ENCODE measurements at places on chromosomes 2 and 18.

DNA sequence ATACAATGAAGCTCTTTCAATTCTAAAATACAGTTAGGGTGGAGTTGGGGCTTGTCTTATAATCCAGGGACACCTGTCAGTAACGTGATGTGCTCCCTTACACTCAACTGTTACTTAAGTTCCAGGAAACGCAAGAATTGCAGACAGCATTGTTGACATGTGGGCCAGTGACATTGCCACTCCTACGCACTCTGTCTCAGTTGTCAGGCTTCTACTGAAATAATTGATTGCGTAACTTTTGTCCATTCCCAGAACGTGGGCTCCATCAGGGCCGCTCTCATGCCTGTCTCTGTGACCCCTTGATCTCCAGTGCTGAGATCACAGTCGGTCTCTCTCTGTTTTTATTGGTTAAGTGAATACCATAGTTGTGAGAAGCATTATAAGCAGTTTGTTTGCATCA is 487.8 kb downstream of the GALR1 start:
- no peaks in the 10 kb centered on the region for H3K4me1 ChIP-seq
- no peak overlapping the region for H3K27ac ChIP-seq
- H3K27me3 ChIP-seq, result no peaks in the 10 kb centered on the region
- H3K4me3 ChIP-seq, result no peak overlapping the region

- no peak overlapping the region for H3K4me3 ChIP-seq
- DNase-seq, result peak; percentile 5
- H3K36me3 ChIP-seq, result peaks cover 19% of the 10 kb centered on the region
- no peaks in the 10 kb centered on the region for H3K4me1 ChIP-seq
Observed at GRCh38 chr2:10659898-10660568, 29.7 kb downstream of the NOL10 start.

GRCh38 chr18:35027206-35027605 is 14.0 kb upstream of the MAPRE2 start:
- DNase-seq, result no peak
- peaks cover 12% of the 10 kb centered on the region for H3K4me1 ChIP-seq
- no peaks in the 10 kb centered on the region for H3K27me3 ChIP-seq
- H3K36me3 ChIP-seq, result no peaks in the 10 kb centered on the region
- no peak overlapping the region for H3K4me3 ChIP-seq
- no peak overlapping the region for H3K27ac ChIP-seq

GRCh38 chr2:239349453-239350135 is 51.2 kb downstream of the HDAC4 start:
- H3K27ac ChIP-seq, result no peak overlapping the region
- peaks cover 6% of the 10 kb centered on the region for H3K36me3 ChIP-seq
- H3K27me3 ChIP-seq, result no peaks in the 10 kb centered on the region
- H3K4me3 ChIP-seq, result no peak overlapping the region

GRCh38 chr18:63882333-63883141 is 5.0 kb upstream of the SERPINB2 start:
- H3K36me3 ChIP-seq, result no peaks in the 10 kb centered on the region
- no peaks in the 10 kb centered on the region for H3K4me1 ChIP-seq
- no peak for DNase-seq
- H3K27ac ChIP-seq, result no peak overlapping the region
- no peaks in the 10 kb centered on the region for H3K27me3 ChIP-seq

DNA sequence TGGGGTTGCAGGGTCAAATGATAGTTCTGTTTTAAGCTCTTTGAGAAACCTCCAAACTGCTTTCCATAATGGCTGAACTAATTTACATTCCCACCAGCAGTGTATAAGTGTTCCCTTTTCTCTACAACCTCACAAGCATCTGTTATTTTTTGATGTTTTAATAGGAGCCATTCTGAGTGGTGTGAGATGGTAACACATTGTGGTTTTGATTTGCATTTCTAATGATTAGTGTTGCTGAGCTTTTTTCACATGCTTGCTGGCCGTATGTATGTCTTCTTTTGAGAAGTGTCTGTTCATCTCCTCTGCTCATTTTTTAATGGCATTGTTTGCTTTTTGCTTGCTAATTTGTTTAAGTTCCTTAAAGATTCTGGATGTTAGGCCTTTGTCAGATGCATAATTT is 107.7 kb downstream of the PDE11A start:
- H3K36me3 ChIP-seq, result no peaks in the 10 kb centered on the region
- no peak overlapping the region for H3K4me3 ChIP-seq
- no peak for DNase-seq
- H3K27me3 ChIP-seq, result no peaks in the 10 kb centered on the region
- no peak overlapping the region for H3K27ac ChIP-seq

DNA sequence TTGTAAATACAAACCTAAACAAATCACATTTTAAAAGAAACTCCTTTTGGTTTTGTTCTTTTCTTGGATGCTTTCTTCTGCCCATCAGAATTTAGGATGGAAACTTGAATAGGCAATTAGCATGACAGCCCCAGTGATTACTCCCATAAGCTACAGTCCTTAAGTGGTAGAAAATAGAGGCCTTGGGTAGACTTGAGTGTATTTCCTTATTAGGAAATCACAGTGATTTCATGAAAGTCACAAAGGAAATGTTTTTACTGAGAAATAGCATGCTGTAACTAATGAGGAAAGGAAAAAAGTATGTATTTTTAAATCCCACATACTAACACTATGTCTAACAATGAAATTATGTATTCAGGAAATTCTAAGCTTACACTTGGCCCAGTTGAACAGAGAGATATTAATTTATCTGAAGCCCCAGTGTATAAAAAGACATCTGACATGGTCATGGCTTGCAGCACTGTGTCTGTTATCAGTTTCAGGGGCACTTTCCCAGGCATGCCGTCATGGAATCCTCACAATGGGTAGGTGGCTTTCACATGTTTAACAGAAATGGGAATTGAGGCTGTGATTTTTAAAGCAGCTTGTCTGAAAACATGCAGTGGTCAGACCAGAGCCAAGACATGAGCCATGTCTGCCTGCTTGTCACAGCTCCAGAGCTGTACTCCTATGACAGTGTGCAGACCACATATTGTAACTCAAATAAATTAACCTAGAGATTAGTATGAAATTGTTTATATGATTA is 79.7 kb upstream of the TRIB2 start:
- H3K27me3 ChIP-seq, result no peaks in the 10 kb centered on the region
- H3K27ac ChIP-seq, result no peak overlapping the region
- no peaks in the 10 kb centered on the region for H3K36me3 ChIP-seq
- DNase-seq, result no peak
- no peaks in the 10 kb centered on the region for H3K4me1 ChIP-seq

GRCh38 chr2:232315049-232315922 is 63.3 kb upstream of the ALPP start:
- peaks cover 78% of the 10 kb centered on the region for H3K4me1 ChIP-seq
- no peaks in the 10 kb centered on the region for H3K36me3 ChIP-seq
- peak; percentile 53 for DNase-seq

- H3K27ac ChIP-seq, result no peak overlapping the region
- no peaks in the 10 kb centered on the region for H3K4me1 ChIP-seq
- H3K27me3 ChIP-seq, result no peaks in the 10 kb centered on the region
- no peaks in the 10 kb centered on the region for H3K36me3 ChIP-seq
- no peak overlapping the region for H3K4me3 ChIP-seq
- no peak for DNase-seq
Observed at GRCh38 chr2:118992740-118993391, 50.9 kb downstream of the MARCO start.

- H3K27me3 ChIP-seq, result no peaks in the 10 kb centered on the region
- no peaks in the 10 kb centered on the region for H3K36me3 ChIP-seq
- H3K4me3 ChIP-seq, result no peak overlapping the region
- H3K4me1 ChIP-seq, result no peaks in the 10 kb centered on the region
Observed at GRCh38 chr18:22628795-22629510, 211.2 kb upstream of the CTAGE1 start.

DNA sequence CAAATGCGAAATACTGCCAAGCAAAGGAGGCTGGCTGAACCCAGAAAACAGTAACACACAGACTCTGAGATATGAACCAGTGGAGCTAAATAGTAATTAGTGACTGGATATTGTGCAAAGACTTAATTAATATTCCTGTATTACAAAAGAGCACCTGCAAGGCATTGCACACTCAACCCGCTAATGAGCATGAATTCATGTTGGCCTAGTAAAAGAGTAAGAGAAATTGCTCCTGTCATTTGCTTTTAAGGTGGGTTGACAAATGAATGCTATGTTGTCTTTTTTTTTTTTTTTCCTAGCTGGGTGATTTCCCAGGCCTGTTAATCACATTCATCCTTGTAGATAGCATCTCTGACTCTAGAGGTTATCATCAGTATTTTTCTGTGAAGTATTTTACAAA is 87.0 kb upstream of the CERS6 start:
- no peak overlapping the region for H3K27ac ChIP-seq
- no peaks in the 10 kb centered on the region for H3K4me1 ChIP-seq
- H3K4me3 ChIP-seq, result no peak overlapping the region
- no peaks in the 10 kb centered on the region for H3K36me3 ChIP-seq
- DNase-seq, result no peak

DNA sequence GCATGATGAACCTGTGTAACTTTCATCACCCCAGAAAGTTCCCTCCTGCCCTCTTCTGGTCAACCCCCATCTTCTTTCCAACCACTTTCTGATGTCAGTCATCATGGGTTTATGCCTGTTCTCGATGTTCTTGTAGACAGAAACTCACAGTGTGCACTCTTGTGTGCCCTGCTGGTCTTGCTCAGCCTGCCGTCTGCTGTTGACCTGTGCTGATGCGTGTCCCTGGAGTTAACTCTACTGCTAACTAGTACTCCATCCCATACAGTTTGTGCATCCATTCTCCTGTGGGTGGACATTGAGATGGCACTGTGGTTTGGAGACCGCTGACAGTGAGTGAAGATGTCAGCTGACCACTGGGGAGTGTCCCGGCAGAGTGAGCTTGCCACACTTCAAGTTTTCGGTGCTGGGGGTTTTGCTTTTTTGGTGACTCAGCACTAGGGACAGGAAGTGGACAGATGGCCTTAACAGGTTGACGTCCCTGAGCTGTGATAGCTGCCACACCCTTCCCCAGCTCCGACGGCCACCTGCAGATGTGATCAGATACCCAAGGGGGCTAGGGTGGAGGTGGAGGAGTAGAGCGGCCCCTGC is 14.8 kb downstream of the KLHL29 start:
- no peaks in the 10 kb centered on the region for H3K4me1 ChIP-seq
- no peak overlapping the region for H3K4me3 ChIP-seq
- no peaks in the 10 kb centered on the region for H3K36me3 ChIP-seq

- H3K27me3 ChIP-seq, result peaks cover 2% of the 10 kb centered on the region
- no peak for DNase-seq
- no peaks in the 10 kb centered on the region for H3K4me1 ChIP-seq
- H3K36me3 ChIP-seq, result no peaks in the 10 kb centered on the region
- no peak overlapping the region for H3K4me3 ChIP-seq
Observed at GRCh38 chr2:170836027-170836426, 19.3 kb downstream of the GAD1 start.

GRCh38 chr2:28979576-28980366 is 1.3 kb upstream of the TOGARAM2 start:
- DNase-seq, result no peak
- no peak overlapping the region for H3K4me3 ChIP-seq
- H3K27me3 ChIP-seq, result no peaks in the 10 kb centered on the region
- H3K4me1 ChIP-seq, result no peaks in the 10 kb centered on the region
- no peaks in the 10 kb centered on the region for H3K36me3 ChIP-seq

- no peak for DNase-seq
- no peaks in the 10 kb centered on the region for H3K27me3 ChIP-seq
- no peaks in the 10 kb centered on the region for H3K36me3 ChIP-seq
- no peak overlapping the region for H3K27ac ChIP-seq
Observed at GRCh38 chr2:234027641-234028040, 22.9 kb upstream of the SPP2 start.

DNA sequence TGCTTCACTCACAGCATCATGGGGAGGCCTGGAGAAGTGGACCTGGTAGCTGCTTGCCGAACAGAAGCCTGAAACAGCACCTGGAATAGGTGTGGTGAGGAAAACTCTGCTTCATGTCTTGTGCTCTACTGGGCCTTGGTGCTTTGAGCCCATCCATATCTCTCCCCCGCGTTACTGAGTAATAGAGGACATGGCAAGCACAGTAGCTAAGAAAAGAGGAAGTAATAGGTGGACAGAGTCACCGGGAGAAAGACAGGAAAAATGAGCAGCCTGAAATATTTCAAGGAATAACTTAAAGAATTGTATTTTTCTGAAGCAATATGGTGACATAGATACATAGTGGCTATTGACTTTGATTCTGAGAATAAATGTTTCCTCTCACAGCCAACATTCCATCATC is 14.0 kb upstream of the HNMT start:
- H3K36me3 ChIP-seq, result no peaks in the 10 kb centered on the region
- no peak overlapping the region for H3K4me3 ChIP-seq
- H3K27ac ChIP-seq, result no peak overlapping the region
- H3K27me3 ChIP-seq, result no peaks in the 10 kb centered on the region
- H3K4me1 ChIP-seq, result no peaks in the 10 kb centered on the region

GRCh38 chr2:172079838-172080640 is 5.3 kb upstream of the DLX1 start:
- H3K4me3 ChIP-seq, result no peak overlapping the region
- H3K27ac ChIP-seq, result no peak overlapping the region
- H3K4me1 ChIP-seq, result peaks cover 21% of the 10 kb centered on the region
- H3K27me3 ChIP-seq, result peaks cover 62% of the 10 kb centered on the region
- no peaks in the 10 kb centered on the region for H3K36me3 ChIP-seq

DNA sequence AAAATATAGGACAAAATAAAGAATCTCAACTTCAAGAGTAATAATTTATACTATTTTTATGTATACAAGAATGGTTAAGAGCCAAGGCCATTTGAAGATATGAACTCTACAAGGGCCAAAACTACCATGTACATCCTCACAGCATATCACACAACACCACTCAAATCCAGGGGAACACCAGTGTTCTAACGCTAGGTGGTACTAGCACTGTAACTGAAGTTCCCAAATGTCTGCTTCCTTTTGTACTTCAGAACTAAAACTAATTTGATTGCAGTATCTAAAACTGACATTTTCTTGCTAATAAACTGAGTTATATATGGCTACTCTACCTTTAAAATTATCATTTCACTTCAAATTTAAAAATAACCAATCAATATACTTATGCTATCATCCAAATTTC is 47.0 kb downstream of the REV1 start:
- no peaks in the 10 kb centered on the region for H3K4me1 ChIP-seq
- no peak overlapping the region for H3K27ac ChIP-seq
- H3K36me3 ChIP-seq, result peaks cover 21% of the 10 kb centered on the region
- no peaks in the 10 kb centered on the region for H3K27me3 ChIP-seq
- H3K4me3 ChIP-seq, result no peak overlapping the region

DNA sequence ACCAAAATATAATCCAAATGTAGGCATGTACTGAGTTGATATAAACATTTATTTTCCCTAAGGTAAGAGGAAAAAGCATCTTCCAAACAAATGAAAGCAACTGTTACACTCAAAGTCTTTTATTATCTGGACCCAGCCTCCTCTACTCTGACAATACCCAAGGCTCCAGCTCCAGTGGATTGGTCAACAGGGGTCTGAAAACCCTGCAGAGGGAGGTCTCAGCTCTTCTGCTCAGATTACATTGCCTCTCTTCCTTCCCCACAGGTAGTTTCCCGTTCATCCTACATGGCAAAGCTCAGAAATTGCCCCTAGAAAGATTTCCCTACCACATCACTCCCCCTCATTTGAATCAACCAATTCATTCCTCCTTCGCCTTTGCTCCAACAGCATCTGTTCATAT is 457.0 kb downstream of the METTL4 start:
- no peak for DNase-seq
- no peaks in the 10 kb centered on the region for H3K27me3 ChIP-seq
- H3K27ac ChIP-seq, result no peak overlapping the region
- H3K4me1 ChIP-seq, result no peaks in the 10 kb centered on the region
- no peaks in the 10 kb centered on the region for H3K36me3 ChIP-seq

GRCh38 chr2:132538331-132538855 is 121.8 kb downstream of the GPR39 start:
- no peak for DNase-seq
- H3K4me1 ChIP-seq, result no peaks in the 10 kb centered on the region
- H3K27me3 ChIP-seq, result no peaks in the 10 kb centered on the region
- no peaks in the 10 kb centered on the region for H3K36me3 ChIP-seq

- no peaks in the 10 kb centered on the region for H3K36me3 ChIP-seq
- H3K4me3 ChIP-seq, result no peak overlapping the region
- no peak overlapping the region for H3K27ac ChIP-seq
- no peaks in the 10 kb centered on the region for H3K27me3 ChIP-seq
Observed at GRCh38 chr2:61722800-61723199, 131.1 kb downstream of the FAM161A start.

Measured in effector memory CD4-positive, alpha-beta T cell (primary cell).